Cortex of kidney (tissue), 1 donor: ENCODE measurements at places on chromosomes 13 and 19.

DNA sequence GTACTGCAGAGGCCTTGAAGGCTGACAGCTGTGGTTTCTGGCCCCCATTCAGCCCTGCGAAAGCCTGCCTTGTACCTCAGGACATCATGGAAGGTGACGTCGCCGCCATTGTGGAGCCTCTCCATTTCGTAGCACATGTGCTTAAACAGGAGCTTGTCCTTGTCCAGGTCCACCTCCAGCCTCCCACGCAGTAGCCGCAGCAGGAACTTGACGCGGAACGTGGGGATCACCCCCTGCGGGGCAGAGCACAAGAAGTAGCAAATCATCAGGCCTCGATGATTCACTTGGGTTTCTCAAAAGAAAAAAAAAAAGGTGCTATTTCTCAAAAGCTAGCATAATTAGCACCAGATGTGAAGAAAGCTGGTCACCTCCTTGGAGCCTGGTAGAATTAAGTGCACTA lies 351.0 kb downstream of the NALCN start:
- DNase-seq: no peak

DNA sequence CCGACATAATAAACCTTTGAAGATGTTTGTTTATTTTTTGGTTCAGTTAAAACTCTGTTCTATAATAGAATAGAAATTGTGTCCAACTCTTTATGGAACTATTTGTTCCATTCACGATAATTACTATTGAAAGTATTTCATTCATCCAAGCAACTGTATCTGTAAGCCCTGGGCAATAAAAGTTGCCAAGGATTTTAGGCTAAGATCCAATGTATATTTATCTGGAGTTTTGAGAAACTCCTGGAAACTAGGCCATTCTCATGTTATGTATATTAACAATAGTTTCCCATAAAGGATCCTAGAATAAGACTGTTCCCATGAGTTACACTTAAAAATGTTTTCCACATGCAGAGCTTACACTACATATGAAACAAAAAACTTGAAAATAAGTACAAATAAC lies 261.6 kb downstream of the SLITRK6 start:
- DNase-seq: no peak

DNA sequence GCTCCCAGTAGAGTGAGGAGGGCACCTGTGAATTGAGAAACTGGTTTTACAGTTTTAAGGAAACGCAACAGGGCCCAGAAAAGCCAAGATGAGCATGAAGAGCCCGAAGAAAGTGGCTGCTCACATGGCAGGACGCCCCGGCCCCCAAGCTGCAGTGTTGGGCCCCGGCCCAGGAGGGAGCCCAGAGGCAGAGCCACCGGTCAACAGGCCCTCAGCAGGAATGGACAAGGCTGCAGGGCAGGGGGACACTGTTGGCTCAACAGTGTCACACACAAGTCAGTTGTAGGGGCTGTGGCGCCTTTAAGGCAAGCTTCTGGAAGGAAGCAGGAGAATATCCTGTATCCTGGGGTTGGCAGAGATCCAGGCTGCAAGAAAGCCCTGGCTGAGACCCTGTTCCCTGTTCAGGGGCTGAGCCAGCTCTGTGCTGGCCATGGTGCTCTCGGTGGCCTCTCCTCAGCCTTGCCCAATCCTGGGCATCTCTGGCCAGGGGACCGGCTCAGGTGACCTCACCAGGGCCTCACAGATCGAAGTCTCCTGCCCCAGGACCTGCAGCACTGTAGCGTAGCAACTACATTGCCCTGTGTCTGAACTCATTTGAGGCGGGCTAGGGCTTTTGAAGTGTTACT lies 28.0 kb downstream of the UPF1 start:
- DNase-seq: no peak

DNA sequence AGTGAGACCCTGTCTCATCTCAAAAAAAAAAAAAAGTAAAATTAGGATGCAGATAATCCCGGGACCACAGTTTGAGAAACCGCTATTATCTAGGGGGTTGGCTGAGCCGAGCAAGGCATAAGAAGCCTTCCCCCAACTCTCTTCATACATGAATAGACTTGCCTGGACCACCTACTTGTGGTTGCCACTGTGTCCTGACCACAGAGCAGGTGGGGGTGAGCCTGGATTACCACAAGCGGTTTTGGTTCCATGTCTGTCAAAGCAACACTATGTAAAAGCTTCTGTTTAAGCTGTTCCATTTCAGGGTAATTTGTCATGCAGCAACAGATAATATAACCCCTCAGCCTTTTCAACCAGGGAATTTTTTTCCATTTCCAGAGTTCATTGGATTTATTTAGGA lies 3.3 kb upstream of the NAPA start:
- DNase-seq: no peak

DNA sequence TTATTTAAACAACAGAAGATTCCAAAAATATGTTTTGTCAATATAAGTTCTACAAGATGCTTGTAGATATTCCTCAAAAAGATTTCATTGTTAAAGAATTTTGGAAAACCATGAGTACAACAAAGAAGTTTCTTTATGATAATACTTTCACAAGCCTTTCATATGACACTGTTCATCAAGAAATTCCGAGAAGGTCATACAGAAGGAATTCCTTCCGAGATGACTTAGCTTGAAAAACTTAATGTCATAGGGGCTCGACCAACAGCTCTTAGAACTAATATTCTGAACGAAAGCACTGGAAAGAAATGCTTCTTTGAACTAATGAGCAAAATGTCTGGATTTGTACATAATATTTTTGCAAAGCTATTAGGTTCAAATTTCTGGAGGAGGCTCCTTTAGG lies 403.4 kb downstream of the KLF5 start:
- DNase-seq: no peak

- no peak for DNase-seq
These were observed 93.7 kb upstream of the SGCG start for GRCh38 chr13:23086968-23087623.

GRCh38 chr19:55275851-55276719 lies 3.8 kb downstream of the HSPBP1 start:
- no peak for DNase-seq

- DNase-seq: no peak
These were observed 33.1 kb upstream of the C1QTNF9 start for GRCh38 chr13:24276306-24276705.

- no peak for DNase-seq
These were observed 1534.0 kb upstream of the SPRY2 start for GRCh38 chr13:81874681-81875661.

- no peak for DNase-seq
These were observed 5.6 kb upstream of the CLDN10 start for GRCh38 chr13:95546919-95547318.

GRCh38 chr13:37416291-37417059 lies 182.1 kb downstream of the POSTN start:
- no peak for DNase-seq

GRCh38 chr19:41321204-41321599 lies 11.2 kb downstream of the CCDC97 start:
- no peak for DNase-seq

DNA sequence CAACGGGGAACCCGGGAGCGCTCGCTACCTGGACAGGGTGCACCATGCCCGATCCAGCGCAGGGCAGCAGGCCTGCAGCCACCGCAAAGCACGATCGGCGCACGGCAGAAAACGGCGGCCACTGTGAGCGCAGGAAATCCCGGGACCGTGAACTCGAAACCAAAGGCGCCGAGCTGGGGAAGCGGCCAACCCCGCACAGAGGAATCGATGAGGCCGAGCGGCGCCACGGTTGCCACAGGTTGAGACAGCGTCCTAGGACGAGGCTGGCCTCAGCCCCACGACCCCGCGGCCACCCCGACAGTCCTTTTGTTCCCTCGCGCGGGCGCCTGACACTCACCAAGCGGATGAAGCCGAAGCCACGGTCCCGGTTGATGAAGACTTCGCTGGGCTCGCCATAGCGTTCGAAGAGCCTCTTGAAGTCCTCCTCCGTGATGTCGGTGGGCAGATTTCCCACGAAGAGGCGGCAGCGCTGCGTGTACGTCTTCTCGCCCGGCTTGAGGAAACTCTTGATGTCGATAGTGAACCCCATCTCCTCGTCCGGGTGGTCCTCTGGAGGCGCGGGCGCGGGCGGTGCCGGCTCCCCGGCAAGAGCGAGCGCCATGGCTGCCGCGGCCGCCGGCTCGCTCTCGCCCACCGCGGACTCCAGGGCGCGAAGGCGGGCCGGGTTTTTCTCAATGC lies 557 bp downstream of the PSPC1 start:
- DNase-seq: no peak

- no peak for DNase-seq
These were observed 984 bp downstream of the RPS11 start for GRCh38 chr19:49497047-49497788.

GRCh38 chr13:71712988-71713653 lies 153.9 kb downstream of the DACH1 start:
- no peak for DNase-seq

GRCh38 chr13:44317752-44318151 lies 55.9 kb upstream of the SERP2 start:
- no peak for DNase-seq

- DNase-seq: no peak
These were observed 50.0 kb upstream of the DOCK9 start for GRCh38 chr13:99027661-99028425.

DNA sequence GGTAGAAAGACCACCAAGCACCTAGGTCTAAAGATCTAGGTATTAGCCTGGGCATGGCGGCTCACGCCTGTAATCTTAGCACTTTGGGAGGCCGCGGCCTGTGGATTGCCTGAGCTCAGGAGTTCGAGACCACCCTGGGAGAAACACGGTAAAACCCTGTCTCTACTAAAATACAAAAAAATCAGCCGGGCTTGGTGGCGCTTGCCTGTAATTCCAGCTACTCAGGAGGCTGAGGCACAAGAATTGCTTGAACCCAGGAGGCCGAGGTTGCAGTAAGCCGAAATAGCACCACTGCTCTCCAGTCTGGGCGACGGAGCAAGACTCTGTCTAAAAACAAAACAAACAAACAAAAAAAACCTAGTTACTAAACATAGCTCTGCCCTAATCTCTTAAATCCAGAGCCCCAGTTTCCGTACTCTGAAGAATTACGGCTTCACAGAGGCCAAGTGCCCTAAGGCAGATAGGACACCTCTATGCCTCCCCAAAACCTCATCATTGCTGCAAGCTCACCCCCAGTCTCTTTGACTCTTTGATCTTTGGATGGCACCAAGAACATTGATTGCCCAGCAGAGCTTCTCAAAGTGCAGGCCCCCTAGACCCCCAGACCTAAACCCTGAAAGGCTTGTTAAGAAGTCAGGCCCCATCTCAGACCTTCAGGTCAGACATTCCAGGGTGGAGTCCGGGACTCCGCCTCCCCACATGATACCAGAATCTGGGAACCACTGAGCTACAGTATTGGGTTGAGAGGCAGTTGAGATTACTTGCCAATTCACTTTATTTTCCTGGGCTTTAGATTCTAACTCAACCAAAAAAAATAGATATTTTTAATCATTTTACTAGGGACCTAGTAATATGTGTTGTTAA lies 2.8 kb downstream of the COL4A2 start:
- DNase-seq: no peak

DNA sequence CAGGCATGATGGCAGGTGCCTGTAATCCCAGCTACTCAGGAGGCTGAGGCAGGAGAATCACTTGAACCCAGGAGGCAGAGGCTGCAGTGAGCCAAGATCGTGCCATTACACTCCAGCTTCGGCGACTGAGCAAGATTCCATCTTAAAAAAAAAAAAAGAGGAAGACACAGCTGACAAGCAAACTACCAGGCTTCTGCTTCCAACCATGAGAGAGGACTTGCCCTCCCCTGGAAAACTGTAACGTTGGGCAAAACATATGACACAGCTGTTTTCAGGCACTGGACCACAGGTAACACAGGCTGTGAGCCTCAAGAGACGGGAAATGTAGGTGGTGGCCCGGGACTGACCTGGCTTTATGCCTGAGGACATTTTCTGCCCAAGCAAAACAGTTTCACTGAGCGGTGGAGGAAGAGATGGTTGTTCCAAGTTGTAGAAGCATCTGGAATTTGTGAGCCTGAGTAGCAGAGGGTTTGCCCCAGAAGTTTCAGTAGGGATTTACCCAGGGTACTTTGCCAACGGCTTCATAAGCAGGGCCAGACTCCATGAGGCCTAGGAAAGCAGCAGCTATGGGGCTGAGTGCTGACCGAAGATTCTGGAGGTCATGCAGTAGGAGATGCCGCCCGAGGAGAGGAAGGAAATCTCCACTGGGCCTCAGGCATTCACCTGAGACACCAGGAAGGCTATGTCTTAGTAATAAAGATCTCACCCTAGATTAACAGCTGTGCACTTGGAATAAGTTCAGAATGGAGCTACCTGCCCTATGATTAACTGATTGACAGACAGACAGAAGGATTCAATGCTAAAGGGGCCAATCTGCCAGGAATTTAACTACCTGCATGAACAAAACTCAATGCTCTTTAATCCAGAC lies 88.0 kb downstream of the ABCC4 start:
- DNase-seq: no peak

DNA sequence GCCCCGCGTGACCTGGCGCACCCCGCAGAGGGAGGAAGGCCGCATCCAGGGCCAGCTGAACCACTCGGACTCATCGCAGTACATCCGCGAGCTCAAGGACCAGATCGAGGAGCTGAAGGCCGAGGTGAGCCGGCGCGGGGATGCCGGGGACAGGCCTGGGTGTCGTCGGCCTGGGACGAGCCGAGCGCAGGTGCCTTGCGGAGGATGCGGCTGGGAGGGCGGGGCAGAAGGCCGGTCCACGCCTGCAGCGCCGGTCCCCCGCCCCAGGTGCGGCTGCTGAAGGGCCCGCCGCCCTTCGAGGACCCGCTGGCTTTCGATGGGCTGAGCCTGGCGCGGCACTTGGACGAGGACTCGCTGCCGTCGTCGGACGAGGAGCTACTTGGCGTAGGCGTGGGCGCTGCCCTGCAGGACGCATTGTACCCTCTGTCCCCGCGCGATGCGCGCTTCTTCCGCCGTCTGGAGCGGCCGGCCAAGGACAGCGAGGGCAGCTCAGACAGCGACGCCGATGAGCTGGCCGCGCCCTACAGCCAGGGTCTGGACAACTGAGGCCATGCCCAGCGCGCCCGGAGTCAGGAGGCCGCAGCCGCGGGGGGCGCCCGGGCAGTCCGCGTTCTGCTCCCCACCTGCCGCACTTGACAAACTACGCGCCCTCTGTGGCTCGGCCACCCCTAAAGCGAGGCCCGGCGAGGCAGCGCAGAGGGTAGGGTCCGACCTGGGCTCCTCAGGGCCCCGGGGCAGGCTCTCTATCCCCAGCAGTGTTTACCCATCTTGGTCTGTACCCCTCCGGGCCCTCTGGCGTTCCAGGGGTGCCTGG lies 10.8 kb downstream of the PRR36 start:
- DNase-seq: no peak

DNA sequence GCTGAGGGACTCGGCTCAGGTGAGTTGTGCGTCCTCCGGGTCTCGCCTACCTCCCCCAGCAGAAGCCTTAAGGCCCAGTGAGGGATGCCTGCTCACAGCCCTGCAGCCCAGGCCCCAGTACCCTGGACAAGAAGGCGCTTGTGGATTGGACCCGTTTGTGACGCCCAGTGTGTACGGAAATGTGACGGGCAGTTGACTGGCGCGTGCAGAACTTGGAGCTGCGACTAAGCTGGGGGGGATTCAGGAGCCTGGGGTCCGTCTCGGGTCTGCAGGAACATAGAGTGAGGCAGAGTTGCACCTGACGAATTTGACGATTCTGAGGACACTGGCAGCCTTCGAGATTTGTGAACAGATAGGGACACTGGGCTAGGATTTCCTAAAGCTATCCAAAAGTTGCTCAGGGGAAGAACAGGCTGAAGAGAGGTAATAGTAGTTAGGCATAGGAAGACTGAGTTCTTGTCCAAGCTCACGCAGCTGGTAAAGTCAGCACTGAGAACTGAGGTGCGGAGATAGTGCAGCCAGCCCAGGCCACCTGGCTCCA lies 519 bp downstream of the ZNF551 start:
- no peak for DNase-seq
